ENCODE measurements at places on chromosomes 5 and 9.

DNA sequence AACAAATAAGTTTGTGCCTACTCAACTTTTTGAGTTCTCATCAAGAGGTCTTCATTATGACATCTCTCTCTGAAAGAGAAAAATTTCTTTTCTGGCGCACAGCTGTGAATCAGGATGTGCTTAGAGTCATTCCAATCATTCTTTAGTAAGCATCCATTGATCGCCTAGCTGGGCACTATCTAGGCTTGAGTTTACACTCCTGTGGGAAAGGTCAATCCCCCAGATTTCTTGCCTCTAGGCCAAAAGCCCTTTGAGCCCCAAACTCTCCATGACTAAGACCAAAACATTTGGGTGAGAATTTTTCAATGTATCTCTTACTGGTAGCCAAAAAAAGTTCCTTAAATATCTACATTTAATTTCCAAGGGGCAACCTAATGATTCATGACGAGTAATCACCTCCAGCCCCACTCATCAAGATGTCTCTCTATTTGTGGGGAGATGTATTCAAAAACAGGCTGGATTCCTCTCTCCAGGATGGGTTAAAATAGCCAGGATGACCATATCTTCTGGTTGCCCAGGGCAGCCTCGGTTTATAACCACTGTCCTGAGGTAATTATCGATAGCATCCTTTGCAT, 101.7 kb downstream of the GNA14 start:
- DNase-seq: no peak

DNA sequence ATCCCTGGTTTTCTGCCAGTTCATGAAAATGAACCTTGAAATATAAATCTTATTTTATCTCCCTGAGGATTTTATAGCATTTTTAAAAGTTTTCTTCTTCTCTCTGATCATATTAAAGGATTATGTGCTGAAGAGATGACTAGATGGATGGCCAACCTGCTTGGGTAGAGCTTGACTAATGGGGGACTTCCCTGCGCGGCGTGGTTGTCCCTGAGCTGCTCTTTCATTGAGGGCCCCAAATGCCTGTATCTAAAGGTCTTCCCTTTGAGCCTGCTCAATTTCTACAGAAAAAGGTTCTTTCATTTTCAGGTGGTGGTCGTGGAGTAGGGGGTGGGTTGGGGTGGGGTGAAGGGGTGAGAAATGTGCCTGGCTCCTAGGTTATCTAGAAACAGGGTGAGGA, 20.5 kb upstream of the CDKN2AIPNL start:
- no peak for DNase-seq

DNA sequence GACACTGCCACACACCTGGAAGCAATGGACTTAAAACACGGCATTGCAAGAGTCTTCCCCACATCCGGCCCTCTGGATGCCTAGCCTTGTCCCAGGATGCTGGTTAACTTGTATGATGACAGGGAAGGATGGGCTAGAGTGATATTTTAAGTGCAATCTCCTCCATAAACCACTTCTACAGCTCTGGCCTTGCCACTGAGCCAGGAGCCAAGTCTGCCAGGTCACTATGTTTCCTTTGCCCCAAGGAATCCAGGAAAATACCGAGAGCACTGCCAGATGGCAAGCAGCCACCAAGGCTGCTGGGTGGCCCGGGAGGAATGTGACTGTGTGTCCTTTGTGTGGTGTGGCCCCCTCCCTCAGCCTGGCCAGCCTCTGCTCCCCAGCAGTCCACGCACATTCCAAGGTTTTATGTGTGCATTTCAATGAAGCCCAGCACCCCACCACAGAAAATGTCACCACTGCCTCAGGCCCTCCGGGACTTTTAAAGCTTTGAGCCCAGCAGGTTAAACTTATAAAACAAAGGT, 106.0 kb downstream of the FRMD3 start:
- DNase-seq: peak; percentile 37

- no peak for DNase-seq
These were observed 308.3 kb downstream of the SLIT3 start for GRCh38 chr5:168992687-168993086.

DNA sequence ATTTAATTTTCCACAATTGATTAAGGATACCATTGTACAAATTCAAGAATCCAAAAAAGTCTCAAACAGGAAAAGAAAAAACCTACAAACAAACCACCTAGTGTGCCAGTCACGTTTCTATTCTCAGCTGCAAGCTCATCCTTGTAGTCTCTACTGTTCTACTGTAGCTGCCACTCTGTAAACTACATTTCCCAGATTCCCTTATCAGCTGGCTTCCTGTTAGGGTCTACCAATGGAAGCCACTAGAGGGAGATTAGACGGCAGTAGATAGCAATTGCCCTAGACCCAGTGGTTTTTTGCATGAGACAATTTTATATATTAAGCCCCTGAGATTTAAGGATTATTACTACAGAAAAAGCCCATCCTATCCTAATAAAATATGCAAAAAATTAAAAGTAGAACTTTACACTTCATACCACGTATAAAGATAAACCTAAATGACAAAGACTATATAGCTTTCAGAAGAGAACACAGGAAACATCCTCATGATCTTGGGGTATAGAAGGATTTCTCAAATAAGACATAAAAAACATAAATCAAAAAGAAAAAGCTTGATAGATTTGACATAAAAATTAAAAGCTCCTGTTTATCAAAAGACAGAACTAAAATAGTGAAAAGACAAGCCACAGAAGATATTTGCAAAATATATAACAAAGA, 37.4 kb downstream of the P4HA2 start:
- peak; percentile 75 for DNase-seq

DNA sequence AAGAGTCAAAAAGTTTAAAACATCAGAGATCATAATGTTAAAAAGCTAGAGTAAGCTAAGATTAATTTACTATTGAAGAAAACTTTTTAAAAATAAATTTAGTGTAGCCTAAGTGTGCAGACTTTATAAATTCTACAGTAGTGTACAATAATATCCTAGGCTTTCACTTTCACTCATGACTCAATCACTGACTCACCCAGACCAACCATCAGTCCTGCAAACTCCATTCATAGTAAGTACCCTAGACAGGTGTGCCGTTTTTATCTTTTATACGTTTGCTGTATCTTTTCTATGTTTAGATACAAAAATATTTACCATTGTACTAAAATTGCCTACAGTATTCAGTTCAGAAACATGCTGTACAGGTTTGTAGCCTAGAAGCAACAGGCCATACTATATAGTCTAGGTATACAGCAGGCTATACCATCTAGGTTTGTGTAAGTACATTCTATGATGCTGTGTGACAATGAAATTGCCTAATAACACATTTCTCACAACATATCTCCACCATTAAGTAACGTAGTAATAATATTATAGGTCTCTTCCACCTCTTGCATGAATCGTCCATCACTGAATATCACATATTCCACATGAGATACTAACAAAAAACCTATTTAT, 59.2 kb downstream of the MEGF9 start:
- no peak for DNase-seq

DNA sequence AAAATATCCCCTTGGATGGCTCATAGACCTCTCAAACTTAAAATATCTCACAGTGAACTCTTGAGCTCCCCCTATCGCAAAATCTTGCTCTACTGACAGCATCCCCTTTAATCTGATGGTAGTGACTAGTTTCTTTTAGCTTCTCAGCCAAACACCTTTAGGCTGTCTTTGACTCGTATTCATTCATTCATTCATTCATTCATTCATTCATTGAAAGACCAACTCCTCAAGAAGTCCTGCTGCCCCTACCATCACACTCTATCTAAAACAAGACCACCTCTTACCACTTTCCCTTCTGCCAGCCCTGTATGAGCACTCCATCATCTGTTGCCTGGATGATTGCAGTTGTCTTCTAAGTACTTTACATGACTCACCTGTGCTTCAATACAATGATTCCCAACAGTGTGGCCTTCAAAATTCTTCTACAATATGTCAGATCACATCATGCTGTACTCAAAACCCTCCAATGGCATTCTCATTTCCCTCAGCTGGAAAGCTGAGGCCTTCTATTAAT, 46.8 kb downstream of the ITGA2 start:
- no peak for DNase-seq

DNA sequence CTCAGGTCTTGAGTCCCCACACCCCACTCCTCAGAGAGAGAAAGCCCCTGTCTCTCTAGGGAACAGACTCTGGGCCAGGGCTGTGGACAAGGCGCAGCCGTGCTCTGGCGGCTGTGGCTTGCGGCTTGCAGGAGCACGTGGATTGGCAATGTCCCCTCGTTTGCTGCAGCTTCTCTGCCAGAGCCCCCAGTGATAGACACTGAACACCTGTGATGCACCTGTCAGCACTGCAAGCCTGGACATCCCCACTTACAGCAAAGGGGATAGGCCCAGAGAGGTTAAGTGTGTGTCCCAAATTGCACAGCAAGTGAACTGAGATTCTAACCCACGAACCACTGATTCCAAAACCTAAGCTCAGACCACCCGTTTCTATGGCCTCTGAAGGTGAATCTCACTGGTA, 7.0 kb downstream of the GFI1B start:
- DNase-seq: no peak

DNA sequence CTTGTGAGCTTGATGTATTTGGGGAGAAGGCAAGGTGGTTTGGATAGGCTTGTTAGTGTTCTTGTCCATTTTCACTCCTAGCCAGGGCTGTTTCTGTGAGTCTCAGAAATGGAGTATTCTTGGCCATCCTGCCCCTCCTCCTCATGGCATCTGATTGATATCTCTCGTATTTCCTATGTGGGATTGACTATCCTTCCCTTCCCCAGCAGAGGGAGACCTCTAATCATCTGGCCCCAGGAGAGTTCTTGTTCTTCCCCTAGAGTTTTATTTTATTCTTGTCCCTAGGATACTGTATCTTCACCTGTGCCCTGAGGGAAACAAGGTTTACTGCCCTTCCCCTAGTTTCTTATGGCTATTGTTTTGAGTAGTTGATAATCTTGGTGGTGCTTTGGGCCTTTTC, 114.4 kb downstream of the VPS13A start:
- DNase-seq: no peak

DNA sequence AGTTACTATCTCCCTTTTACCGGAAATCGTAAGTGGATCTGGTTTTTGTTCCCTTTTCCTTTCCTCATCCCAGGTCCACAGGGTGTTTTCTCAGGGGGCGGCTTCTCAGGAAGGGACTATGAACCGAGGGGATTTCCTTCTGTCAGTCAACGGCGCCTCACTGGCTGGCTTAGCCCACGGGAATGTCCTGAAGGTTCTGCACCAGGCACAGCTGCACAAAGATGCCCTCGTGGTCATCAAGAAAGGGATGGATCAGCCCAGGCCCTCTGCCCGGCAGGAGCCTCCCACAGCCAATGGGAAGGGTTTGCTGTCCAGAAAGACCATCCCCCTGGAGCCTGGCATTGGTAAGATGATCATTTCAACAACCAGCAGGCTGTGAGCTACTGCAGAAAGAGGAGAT, 75.8 kb downstream of the GOLPH3 start:
- no peak for DNase-seq

- no peak for DNase-seq
These were observed 103.9 kb downstream of the ENC1 start for GRCh38 chr5:74536658-74537057.

GRCh38 chr9:137306850-137307254, 4.8 kb upstream of the NRARP start:
- DNase-seq: no peak

DNA sequence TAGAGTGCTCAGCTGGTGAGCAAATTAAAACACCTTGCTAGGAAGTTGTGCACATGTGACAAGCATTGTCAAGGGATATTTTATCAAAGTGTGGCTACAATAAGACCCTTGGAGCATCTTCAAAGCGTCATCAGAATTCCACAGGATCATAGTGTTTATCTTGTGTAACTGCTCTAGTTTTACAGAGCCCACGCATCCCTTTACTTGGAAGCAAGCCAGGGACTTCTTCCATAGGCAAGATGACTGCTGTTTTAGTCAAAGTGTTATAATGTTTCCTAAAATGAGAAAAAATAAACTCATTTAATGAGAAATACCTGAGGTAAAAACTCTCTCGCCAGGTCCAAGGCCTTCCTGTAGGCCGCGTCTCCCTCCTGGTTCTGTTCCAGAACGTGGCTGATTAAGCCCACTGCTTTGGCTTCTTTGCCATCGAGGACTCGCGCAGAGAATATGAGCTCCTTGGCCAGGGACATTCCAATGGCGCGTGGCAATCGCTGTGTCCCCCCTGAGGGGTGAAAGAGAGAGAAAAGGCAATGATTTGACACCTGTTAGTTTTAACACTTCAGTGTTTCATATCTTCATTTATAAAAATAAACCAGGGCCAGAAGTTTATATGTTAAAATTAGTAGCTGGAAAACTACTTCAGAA, 141.1 kb downstream of the AUH start:
- no peak for DNase-seq

All from NCI-H2029 treated with DMSO at 0.1 percent for 48 hours (cell line).